Stimulated activated CD8-positive, alpha-beta memory T cell treated with anti-CD3 and anti-CD28 coated beads, Interleukin-4, amount 100 ng/mL, for 1 hour (primary cell): ENCODE measurements at places on chromosomes 5 and 9.

DNA sequence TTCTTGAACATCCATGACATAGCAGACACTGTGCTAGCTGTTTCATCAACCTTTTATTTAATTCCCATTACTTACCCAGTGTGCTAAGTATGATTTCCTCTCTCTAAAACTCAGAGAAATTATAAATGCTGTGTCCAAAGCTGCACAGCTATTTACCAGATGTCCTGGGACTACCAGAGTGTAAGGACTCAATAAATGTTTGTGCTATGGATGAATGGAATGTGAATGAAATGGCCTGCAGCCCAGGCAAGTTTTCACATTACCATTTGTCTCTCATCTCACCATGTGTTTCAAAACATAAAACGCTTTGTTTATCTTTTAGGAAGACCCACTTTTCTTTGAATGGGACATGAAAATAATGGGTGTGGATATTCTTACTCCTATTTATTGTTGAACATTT lies 96.2 kb downstream of the ARHGEF28 start:
- no peak for DNase-seq

DNA sequence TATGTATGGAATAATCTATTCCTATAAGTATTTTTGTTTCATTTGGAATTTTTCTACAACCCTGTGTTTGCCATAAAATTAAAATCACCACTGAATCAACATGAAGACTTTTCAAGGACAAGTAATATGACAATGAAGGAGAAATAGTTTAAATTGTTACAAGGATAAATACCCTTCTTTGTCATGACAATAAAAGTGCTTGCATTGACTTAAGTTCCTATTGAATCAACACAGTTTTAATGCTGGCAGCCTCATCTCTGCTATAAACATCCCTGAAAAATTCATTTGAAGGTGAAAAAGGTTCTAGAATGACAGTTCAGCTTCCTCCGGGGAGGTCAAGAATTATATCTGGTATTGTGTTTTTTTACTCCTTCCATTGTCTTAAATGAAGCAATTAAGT lies 1105.1 kb upstream of the CDH9 start:
- no peak for DNase-seq

DNA sequence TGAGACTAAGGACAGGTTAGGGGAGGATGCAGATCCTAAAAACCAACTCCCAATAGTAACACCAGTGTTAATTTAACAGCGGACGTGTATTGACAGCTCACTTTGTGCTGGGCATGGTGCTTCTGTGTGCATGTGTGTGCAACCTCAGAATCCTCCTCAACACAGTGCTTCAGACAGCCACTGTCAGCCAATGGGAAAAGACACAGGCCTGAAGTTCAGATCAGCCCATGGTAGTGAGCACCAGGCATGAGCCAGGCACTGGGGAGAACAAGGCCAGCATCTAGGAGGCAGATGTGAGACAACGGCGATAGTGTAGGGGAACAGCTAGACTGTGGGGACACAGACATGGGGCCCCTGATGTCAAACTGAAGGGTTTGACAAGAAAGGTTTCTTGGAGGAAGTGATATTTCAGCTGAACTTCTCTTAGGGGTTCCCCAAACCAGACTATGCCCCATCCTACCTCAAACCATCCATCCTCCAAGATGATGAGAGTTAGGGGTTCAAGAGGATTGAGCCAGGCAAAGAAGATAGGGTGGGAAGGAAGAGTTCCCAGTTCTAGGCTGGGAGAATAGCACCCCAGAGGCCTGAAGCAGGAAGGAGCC lies 71.5 kb upstream of the PSD2 start:
- DNase-seq, result no peak

DNA sequence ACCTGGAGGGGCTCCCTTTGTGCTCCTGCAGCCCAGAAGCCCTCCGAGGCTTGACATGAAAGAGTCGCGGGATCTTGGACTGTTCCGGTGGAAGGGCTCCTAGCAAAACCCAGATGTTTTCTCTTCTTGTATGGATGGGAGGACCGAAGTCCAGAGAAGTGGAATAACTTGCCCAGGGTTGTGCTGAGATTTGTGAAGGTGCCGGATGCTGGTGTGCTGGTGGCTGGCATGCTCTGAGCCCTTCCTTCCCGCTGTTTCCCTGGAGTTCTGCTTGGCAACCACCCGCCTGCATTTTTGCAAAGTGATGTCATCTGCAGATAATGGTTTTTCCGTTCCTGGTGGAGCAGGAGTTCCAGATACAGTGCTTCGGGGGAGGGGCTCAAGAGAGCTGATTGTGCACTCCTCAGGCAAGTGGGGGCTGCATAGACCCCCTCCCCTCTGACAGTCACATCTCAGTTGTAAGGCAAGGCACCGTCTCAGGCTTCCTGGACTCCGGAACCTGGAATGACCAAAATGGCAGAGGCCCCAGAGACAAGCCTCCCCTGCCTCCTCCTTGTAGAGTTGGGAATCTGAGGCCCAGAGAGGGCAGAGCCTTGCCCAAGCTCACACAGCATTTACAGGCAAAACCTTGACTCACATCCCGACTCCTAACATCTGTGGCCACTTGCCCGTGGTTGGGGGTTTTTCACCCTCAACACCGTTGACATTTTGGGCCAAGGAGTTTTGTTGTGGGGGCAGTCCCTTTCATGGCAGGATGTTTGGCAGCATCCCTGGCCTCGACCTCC lies 157.0 kb downstream of the RGS3 start:
- no peak for DNase-seq

- DNase-seq, result no peak
Observed at GRCh38 chr9:92641092-92641809, 28.7 kb downstream of the IPPK start.

DNA sequence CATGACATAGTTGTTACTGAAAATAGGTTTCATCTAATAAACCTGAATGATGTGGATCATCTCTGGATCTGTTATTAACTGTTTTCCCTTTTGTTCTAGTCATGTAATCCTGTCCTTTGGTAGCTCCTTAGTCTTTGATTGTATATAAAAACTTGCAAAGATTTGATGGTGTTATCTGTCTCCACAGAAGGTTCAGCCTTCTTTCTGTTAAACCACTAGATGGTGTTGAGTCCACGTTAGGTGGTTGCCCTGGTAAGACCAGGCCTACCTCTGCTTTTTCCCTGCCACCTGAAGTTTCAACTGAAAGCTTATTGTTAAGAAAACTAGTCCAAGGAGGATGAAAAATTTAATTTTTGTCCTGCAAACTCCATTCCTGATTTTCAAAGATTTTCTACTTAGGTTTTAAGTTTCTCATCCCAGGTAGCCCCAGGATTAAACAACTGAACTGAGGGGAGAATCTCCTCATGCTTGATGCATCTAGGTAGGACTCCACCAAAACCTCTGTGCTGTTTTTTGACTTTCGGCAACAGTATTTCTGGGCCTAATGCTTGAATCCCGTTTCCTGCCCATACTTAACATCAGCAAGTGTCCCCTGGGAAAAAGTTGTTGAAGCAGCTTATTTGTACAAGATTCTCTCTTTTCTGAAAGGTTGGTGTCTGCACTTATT lies 68.5 kb downstream of the RICTOR start:
- DNase-seq, result no peak

DNA sequence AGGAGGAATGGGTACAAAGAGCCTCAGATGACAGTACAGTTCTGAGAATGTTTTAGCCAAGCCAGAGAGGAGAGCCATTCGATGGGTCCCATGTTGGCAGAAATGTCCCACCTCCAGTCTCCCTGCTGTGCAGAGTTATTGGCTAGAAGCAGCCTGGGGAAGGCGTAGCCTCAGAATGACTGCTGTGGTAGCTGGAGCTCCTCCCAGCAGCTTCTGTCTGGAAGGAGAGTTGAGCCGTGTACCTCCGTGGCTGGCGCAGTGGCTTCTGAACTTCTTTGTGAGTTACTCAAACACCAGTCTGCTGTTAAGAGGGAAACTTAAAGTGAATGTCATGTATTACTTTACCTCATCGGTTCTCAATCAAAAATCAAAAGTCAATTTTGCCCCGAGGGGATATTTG lies 193.3 kb upstream of the SNX2 start:
- DNase-seq, result no peak

DNA sequence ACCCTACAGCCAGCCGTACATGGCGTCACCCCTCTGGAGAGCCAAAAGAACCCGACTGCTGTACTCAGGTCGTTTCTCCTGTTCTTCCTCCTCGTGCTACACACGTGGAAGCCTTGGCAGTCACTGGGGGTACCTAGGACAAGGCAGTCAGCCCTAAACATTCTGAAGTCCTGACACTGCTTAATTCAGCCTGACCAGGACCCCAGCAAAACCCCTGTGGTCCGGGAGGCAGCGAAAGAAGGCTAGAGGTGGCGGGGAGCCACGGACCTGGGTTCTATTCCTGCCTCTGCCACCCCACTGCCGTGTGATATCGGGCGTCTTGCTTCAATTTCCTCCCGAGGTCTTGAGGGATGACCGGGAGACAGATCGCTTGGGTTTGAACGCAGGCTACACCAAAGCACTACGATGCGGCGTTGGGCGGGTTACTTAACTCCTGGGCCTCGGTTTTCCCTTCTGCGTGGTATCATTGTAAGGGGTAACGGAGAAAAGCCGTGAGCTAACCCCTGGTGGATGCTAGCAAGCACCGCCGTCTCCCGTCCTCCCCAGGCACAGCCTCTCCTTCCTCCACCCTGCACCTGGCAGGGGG lies 429 bp upstream of the ARL10 start:
- DNase-seq, result no peak

DNA sequence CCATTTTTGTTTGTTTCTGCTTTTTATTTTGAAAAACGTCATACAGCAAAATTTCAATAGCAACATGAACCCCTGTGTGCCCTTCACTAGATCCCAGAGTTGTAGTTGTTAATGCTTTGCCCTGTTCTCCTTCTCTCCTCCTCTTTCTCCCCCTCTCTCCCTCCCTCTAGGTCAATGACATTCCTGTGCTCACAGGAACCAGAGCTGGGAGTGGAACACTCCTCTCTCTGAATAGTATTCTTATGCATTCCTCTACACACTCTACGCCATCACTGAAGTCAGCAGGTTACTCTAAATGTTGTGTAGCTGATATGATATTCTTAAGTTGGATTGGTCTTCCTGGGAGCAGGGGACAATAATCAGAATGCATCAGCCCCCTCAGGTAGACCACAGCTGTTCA lies 243.4 kb downstream of the SYK start:
- no peak for DNase-seq

DNA sequence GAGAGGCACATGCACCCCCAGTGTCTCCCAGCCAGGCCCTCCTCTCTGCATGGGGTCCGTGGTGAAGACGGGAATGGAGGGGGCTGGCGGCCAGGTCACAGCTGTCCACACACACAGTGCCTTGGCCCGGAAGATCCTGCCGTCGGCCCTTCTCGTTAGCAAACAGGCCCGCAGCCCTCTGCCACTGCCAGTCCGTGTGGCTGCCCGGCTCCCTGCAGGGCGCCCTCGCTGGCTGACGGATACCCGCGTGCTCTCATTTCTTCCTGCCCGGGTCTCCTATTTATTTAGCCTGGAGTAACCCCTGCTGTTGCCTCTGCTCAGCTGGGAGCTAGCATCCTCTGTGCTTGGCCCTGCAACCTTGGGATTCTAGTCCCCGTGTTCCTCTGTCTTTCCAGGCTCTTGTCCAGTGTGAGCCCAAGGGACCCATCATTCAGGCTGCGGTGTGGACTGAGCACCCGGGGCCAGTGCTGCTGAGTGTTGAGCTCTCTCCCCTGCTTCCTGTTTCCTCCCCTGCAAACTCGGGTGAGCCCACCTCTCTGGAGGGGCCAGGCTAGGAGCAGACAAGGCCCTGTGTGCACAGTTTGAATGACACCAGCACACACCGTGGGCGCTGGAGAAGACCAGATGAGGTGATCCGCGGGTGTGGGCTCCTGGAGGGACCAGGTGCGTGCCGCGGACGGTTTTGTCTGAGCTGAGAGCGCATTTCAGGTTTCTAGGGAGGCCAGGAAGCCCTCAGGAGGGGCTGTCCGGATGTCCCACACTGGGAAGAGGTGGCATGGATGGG lies 14.6 kb upstream of the RNU6ATAC start:
- DNase-seq, result no peak

- DNase-seq, result no peak
Observed at GRCh38 chr5:74116266-74116665, 490.3 kb downstream of the ARHGEF28 start.

GRCh38 chr5:95162231-95162992 lies 122.5 kb downstream of the MCTP1 start:
- DNase-seq, result no peak

DNA sequence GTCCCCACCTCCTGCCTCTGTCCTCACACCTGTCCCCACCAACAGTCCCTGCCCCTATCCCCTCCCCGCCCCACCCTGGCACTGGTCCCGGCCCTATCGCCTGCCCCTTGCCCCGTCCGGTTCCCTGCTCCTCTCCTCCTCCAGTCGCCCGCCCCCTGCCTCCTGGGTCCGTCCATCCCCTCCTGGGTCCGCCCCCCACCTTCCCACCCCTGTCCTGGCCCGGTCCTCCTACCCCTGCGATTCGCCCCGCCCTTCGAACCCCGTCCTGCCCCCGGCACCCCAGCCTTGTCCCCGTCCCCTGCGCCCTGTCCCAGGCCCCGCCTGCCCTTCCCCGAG lies 372 bp downstream of the EDF1 start:
- no peak for DNase-seq

DNA sequence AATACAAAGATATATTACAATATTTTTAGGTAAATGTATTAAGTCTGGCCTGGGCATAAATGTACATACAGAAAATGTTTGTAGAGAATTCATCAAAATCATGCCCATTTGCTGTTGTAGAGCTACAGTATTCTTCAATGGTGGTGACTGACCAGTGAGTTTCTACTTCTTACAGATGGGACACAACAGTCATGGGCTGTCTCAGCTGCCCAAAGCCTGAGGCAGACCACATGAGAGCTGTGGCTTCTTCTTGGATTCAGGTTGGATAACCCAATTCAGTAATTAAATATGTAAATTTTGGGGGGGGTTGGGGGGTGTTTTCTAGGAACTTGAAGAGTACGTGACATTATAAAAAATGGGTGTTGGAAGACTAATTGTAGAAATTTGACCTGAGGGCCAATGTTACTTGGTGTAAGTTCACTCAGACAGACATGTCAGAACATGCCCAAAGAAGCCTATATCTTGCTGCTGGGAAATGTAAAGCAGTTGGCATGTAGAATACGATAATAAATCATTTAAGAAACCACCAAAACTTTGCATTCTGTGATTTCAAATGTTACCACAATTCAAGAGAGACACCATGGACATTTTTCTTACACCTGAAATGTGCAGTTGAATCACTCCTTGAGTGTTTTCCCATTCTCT lies 17.9 kb downstream of the STARD4 start:
- DNase-seq, result no peak

DNA sequence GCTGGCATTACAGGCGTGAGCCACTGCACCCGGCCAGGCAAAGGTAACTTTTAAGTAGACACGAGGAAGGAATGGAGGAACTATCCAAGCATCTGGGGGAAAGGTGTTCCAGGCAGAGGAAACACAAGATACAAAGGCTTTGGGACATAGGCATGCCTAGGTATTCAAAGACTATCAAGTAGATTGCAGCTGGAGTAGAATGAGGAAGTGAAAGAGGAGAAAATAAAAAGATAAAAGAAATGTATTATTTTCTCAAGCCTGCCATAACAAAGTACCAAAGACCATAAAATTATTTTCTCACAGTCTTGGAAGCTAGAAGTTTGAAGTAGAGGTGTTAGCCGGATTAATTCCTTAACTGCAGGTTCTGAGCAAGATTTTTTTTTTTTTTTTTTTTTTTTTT lies 39.9 kb upstream of the GRIN3A start:
- no peak for DNase-seq
